ENCODE measurements at places on chromosomes 3 and 15.

DNA sequence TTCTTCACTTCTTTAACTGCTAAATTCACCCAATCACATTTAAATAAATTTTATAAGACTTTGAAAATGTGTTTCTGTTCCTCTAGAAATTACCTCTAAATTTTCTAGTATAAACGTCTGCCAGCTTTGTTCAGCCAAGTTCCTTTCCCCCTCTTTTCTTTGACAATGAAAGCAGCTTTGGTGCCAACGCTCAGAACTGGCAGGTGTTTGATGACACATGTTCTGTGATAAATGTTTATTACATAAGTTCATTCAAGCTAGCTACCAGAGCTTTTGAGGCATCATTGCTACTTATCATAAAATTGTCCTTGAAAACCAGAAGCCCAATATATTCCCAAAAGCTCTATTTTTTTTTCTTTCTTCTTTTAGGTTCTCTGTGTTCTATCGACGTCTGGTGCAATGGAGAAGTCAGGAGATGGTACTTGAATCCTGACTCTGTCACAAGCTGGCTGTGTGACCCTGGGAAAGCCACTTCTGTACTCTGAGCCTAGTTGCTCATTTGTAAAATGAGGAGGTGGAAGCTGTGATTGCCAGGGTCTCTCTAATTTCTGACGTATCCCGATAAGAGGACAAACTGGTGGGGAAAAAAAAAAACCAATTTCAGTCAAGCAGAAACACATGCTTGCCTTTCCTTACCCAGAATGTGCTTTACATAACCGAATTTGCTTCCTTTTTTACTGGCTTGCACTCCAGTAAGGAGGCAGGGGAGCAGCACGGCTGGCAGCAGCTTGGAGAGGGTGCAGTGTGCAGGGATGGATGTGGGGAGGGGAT lies 187.1 kb upstream of the LPP start:
- DNase-seq, result no peak

DNA sequence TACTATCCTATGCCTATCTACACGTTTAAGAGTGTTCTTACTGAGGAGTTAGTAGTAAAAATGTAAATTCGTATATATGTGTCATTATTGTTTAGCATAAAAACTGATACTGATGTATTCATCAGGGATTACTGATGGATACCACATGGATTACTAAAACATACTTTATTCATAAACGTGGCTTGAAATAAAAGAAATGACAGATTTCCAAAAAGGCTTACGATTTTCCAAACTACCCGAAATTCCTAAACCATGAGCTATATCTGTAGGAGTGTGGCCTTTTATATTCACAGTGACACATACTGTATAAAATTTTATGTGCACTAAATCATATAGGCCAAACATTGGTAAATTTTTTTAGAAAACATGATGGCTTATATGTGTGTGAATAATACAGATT lies 6.9 kb downstream of the TSC22D2 start:
- DNase-seq, result no peak

DNA sequence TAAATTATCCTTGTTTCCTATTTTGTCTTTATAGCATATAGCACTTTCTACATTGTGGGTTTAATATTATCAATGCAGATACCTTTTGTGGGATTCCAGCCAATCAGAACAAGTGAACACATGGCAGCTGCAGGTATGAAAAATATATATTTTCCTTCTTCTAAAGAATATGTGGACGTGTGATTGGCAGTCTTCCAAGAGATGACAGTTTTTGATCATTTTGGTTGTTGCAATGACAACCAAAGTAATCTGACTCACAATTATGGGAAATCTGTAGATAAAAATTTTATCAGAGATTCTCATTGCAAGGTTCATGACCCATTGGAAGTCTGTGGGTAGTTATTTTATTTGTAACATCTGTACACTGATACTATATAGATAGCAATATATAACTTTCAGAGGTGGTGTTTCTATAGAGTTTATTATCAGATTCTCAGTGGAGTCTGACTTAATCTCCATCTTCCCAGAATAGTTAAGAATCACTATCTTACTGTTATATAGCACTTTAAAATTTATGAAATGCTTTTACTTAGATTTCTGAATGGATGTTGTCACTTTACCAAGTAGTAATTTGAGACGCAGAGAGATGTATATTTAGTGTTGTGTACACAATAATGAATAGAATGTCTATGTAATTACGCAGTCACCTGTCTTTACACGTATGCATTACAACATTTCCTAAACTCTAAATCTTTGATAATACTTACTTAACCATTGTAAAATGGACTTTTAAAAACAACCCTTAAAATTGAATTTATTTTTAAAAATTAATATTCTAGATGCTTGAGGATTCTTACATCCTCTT lies 82.5 kb downstream of the STT3B start:
- no peak for DNase-seq

- no peak for DNase-seq
These were observed 35.2 kb downstream of the BDH1 start for GRCh38 chr3:197520311-197521276.

GRCh38 chr3:129567176-129567705 lies 24.3 kb downstream of the H1-8 start:
- DNase-seq, result no peak

Measured in activated CD4-positive, alpha-beta T cell treated with anti-CD3 and anti-CD28 coated beads for 1 hour (primary cell).